Small intestine (tissue), 16 donors: ENCODE measurements at places on chromosomes 5 and 9. TPM values are rescaled to one million over a fixed set of nuclear protein-coding genes. Genes with fewer than 3 reads are reported as not detected.
A peak's percentile ranks its signal among the peaks of the same experiment; 100 is the strongest.

DNA sequence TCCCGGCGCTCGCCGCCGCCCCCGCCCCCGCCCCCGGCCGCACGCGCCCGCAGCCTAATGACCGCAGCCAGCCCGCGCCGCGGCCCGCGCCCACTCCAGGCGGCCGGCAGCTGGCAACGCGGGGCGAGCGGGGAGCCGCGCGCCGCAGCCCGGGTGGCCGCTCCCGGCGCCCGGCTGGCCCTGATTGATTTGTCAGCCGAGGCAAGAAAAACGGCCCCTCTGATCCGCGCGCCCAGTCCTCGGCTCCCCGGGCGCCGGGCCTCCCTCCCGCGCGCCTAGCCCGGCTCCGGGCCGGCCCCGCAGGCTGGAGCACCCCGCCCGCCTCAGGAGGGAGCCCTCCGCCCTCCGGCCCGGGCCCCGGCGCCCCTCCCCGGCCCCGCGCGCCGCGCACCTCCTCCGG lies 11.9 kb upstream of the LHX2 start:
- peak; percentile 12 for DNase-seq

- DNase-seq, result no peak
Measured at GRCh38 chr9:126080641-126081040, 246.0 kb upstream of the MVB12B start.

GRCh38 chr5:124089578-124089977 lies 577.6 kb downstream of the CSNK1G3 start:
- no peak for DNase-seq

DNA sequence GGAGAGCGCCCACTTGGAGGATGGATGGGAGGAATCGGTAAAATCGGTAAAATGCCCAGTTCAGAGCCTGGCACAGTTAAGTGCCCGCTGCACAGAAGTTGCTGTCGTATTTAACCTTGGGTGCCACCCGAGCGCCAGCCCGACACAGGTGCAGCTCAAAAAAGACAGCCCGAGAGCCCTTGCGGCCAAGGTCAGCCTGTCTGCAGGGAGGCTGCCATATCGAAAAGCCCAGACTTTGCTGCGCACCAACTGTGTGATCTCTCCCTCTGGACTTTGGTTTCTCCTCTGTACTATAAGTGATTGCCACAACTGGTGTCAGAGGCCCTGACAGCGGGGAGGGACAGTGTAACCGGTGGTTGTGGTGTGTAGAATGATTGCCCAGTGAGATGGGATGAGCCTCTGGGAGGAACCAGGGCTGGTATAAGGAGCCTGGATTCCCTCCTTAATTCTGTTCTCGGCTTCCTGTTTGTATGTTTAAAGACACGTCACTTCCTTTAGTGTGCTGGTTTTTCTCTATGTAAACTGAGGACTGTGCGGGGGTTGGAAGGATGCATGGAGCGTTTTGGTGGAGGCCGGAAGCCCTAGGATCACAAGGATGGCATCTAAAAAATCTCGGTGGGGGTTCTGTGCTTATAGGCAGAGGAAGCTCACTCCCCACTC lies 792 bp downstream of the NTMT1 start:
- DNase-seq, result peak; percentile 84

- DNase-seq, result peak; percentile 65
Measured at GRCh38 chr9:124218438-124218982, 39.2 kb upstream of the NEK6 start.

- DNase-seq, result no peak
Measured at GRCh38 chr5:109455598-109456096, 45.9 kb upstream of the PJA2 start.

- DNase-seq, result no peak
Measured at GRCh38 chr9:3948826-3949556, 350.9 kb downstream of the GLIS3 start.

GRCh38 chr9:130149654-130150286 lies 22.4 kb upstream of the NCS1 start:
- DNase-seq, result no peak

- peak; percentile 55 for DNase-seq
Measured at GRCh38 chr5:39176759-39177630, 42.4 kb downstream of the FYB1 start.

GRCh38 chr5:45189481-45189880 lies 380.7 kb downstream of the MRPS30 start:
- no peak for DNase-seq

GRCh38 chr5:56294354-56294753 lies 61.2 kb upstream of the ANKRD55 start:
- DNase-seq, result no peak

DNA sequence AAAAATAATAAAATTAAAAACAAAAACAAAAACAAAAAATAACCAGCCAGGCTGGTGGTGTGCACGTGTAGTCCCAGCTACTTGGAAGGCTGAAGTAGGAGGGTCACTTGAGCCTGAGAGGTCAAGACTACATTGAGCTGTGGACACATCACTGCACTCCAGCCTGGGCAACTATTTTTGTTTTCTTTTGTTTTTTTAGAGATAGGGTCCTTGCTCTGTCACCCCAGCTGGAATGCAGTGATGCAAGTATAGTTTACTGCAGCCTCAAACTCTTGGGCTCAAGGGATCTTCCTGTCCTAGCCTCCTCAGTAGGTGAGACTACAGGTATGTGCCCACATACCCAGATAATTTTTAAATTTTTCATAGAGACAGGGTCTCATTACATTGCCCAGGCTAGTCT lies 80.6 kb downstream of the CEMIP2 start:
- no peak for DNase-seq

DNA sequence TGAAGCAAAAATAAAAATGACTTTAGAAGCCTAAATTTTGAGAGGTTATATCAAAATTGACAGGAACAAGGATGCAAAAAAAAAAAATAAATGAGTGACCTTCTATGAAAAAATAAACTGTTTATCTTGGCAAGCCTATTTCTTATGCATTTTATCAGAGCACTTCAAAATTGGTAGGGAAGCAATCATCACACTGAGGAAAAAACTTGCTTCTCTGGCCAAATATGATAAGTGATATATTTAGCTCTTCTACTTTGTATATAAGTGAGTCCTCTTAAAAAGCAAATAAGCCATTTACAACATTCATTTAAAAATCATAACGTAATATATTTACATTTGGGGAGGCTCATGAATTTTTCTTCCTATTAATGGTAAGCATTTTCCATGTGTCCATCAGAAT lies 287.1 kb downstream of the FBXL17 start:
- no peak for DNase-seq

- DNase-seq, result no peak
Measured at GRCh38 chr9:29322240-29322639, 1749.0 kb upstream of the C9orf72 start.

GRCh38 chr5:84453405-84453804 lies 68.7 kb upstream of the EDIL3 start:
- no peak for DNase-seq

DNA sequence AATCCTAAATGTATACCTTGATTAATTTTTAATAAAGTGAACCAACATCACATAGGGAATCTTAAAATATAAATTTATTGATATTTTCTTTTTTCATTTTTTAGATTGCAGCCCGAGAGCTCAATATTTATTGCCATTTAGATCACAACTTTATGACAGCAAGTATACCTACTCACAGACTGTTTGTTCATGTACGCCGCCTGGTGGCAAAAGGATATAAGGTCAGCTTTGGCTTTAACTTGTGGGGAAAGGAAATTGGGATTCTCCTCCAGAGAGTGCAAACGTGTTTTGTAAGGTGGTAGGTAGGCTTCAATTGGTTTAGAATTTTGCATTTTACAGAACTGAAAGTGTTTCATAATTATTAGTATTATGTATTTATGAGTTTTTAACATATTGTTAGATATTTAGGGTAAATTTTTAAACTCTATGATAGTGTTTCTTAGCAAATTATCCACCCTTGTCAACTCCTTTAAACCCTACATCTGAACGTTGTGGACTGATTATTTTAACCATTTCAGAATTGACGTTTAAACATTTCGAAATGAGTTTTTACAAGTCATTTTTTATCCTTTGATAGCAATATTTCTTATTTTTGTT lies 17.5 kb upstream of the DHFR start:
- peak; percentile 82 for DNase-seq

DNA sequence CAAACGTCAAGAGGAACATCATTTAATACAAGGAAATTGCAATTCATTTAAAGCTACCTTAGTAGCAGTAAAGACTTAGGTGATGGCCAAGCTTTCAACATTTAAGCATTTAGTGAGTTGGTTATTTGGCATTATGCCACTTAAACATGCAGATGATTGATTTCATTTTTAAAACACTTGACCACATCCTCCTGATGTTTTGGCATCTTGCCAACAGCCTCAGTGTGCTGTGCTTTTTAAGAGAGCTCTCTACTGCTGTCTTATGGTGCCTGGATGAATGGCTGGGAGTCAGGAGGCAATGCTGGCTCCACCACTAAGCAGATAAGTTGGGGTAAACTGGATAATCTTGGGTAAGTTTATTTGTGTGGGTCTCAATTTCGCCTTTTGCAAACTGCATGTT lies 364.5 kb downstream of the MAN2A1 start:
- peak; percentile 32 for DNase-seq

GRCh38 chr9:122336866-122337555 lies 33.8 kb upstream of the PTGS1 start:
- DNase-seq, result no peak

The SLIT3 gene
- not detected for polyA plus RNA-seq
